ENCODE measurements at places on chromosomes 3 and 15.

DNA sequence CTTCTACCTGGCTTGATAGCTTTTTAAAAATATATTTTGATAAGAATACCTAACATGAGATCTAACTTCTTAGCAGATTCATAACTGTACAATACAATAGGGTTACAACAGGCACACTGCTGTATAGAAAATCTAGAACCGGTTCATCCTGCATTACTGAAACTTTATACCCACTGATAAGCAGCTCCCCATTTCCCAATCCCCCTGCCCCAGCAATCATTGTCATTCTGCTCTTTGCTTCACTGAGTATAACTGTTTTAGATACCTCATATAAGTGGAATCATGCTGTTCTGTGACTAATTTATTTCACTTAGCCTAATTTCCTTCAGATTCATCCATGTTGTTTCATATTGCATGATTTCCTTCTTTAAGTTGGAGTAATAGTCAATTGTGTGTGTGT is 906.0 kb downstream of the GBE1 start:
- no peak for DNase-seq

GRCh38 chr15:98350276-98350675 is 298.1 kb upstream of the IGF1R start:
- no peak for DNase-seq

DNA sequence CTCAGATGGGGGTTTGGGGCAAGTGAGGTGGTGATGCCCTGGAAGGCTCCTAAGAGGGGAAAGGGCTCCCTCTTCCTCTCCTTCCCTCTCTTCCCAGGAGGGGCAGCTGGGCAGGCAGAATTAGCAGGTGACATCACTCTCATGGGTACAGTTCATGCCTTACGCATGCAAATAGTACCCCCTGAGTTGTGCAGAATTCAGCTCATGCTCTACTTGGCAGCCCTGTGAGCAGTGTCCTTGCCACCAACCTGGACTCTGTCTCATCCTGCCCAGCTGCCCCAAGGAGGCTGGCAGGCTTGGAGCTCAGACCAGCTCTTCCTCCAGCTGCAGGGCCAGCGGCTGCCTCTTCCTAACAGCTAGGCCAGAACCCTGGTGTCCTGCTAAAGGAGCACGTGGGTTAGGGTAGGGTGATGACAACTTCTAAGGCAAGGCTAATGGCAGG is 3.3 kb downstream of the CHAC1 start:
- DNase-seq: no peak

GRCh38 chr3:101063401-101063800 is 70.2 kb upstream of the ABI3BP start:
- DNase-seq: no peak

- peak; percentile 55 for DNase-seq
These were observed 103.0 kb upstream of the ARHGEF26 start for GRCh38 chr3:154018100-154018696.

GRCh38 chr3:48532271-48532976 is 24.2 kb downstream of the PFKFB4 start:
- DNase-seq: no peak

GRCh38 chr3:118587037-118587741 is 447.5 kb downstream of the IGSF11 start:
- DNase-seq: no peak

DNA sequence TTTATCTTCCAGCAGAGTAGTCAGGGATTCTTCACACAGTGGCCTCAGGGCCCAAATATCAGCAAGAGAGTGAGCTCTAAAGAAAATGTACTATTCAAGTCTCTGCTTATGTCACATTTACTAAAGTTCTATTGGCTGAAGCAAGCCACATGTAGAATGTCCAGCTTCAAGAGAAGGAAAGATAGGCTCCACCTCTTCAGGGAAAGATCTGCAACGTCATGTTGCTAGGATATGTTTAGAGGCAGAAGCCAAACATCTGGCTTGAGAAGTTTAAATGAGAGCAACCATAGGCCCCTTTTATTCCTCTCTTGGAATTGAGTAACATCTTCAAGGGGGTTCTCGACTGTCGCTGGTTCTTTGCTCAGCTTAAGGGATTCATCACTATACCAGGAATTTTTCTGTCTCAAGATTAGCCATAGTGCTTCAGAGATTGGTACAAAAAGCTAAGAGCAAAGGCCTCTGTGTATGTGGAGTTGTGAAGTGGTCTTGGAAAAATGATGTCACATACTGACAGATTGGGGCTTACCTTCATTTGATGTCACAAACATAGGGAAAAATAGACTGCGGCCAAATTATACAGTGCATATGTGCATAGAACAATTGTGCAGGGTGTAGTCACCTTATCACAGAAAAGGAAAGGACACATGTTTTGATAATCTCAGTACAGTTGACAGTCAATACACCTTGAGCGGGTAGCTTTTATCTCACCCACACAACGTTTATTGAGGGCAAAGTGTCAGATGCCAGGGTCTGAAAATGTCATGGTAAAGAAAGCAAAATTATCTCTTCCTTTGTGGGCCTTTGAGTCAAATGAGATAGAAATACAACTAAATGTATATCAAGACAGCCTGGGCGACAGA is 11.3 kb upstream of the THRB start:
- no peak for DNase-seq

DNA sequence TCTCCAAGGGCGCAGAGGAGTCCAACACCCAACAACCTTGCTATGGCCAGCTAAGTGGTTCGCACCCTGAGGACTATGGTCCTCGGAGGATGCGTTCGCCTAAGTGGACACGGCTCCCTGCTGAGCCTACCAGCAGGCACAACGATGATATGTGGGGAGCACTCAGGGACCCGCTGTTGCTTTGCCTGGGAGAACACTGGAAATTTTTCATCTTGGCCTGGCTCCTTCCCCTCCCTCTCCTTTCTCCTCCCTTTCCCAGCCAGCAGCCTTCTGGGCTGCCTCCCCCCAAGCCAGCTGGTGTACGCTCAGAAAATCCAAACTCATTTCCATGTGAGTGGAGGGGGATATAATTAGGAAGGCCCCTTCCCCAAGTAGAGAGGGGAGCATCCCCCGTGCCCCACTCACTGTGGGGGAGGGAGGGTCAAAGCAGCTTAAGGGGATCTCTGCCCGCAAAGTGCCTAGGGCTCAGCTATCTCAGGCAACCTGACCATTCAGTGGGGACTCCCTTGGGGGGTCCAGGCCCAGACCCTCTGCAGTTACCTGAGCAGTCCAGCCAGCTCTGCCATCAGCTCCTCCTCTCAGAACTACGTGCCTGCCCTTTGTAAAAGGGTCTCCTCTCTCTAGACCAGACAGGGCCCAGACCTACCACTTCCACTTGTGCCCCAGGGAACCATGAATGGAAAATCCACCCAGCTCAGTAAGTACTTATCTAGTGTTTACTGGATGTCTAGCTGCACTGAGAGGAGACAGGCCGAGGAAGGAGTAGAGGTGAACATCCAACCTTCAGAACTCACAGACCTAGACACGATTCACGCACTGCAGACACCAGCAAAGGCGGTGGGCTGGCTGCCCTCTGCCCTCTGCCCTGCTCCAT is 742 bp upstream of the SEMA7A start:
- no peak for DNase-seq

GRCh38 chr15:57213862-57214261 is 162.4 kb upstream of the CGNL1 start:
- peak; percentile 59 for DNase-seq

DNA sequence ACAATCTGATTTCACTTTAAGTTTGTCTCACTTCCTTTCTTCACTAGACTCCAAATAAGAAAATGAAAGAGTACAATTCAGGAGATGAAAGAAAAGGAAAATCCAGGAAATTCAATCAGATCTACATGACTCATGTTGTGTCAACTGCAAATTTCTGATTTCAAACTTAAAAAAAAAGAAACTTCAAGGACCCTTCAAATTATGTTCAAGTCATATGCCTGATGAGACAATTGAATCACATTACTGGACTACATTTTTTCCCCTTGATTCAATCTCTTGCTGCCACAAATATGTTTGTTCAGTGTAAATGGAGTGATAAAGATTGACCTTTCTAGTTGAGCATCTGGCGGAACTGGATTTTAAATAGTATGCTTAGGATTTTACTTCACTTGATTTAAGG is 37.4 kb downstream of the FRMD5 start:
- DNase-seq: no peak

DNA sequence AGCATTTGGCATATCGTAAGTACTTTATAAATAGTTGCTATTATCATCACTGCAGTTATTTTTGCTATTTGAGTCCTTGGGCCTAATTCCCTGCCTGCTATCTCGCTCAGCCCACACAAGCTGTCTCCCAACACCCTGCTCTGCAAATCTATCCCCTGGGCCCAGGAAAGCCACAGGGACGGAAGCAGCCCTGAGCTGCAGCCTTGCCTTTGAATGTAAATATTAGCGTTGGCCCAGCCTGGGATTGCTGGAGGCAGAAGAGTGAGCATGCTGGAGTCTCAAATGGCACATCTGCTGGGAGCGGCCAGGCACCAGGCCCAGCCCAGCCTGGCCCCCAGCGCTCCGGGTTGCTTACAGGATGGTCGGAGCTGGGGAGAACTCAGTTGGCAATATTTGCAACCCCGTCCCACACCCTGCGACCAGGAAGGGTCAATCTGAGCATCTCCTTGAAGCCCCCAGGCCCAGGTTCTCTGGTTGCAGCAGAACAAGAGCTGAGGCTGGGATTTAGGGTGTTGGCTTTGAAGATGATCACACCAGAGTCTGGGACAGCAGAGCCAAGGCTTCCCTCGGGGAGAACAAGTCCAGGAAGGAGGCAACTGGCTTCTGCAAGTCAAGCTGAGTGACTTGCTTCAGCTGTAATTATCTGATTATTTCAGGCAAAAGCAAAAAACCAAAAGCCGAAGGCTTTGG is 529.6 kb downstream of the SHQ1 start:
- no peak for DNase-seq

- no peak for DNase-seq
These were observed 22.5 kb downstream of the ALS2CL start for GRCh38 chr3:46670891-46671427.

DNA sequence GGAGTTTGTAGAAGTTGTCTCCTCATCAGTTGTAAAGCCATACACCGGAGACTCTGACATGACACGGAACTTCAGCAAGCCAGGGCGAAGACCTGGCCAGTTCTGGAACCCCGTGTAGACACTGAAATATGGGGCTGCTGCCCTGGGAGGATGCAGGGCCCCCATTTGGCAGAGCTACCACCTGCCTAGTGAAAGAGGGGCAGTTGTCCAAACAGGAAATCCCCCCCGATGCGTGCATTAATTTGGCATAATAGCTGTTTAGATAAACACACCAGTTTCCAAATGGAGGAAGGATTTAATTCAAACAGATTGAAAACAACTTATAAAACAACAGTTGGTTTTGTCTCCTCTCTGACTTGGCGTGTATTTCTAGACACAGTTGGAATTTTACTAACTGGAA is 357.2 kb downstream of the GABRG3 start:
- no peak for DNase-seq

DNA sequence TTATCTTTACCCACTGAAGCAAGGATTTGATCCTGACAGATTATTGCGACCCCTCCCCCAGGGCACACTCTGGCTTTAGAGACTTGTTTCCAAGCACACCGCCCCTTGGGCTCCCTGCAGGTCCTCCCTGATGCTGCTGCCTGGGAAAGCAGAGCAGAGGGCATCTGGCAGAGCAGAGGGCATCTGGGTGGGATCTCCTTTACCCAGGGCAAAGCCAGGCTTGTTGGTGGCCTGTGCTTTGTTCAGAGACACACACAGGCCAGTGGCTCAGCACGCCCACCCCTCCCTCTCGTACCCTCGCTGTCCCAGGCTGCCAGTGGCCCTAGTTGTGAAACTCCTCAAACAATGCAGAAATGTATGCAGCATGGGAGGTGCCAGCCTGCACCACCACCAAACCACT is 4.8 kb downstream of the KLF13 start:
- DNase-seq: peak; percentile 32

- no peak for DNase-seq
These were observed 25.2 kb downstream of the CCNL1 start for GRCh38 chr3:157134620-157135191.

- no peak for DNase-seq
These were observed 287.8 kb downstream of the FAM43A start for GRCh38 chr3:194973366-194974000.

GRCh38 chr15:48355377-48355776 is 24.1 kb downstream of the DUT start:
- DNase-seq: peak; percentile 20

- no peak for DNase-seq
These were observed 309.1 kb downstream of the TUSC7 start for GRCh38 chr3:117018655-117019054.

GRCh38 chr3:171770689-171771620 is 39.3 kb downstream of the PLD1 start:
- peak; percentile 82 for DNase-seq

- peak; percentile 89 for DNase-seq
These were observed 5.8 kb upstream of the CCR3 start for GRCh38 chr3:46236294-46237054.

DNA sequence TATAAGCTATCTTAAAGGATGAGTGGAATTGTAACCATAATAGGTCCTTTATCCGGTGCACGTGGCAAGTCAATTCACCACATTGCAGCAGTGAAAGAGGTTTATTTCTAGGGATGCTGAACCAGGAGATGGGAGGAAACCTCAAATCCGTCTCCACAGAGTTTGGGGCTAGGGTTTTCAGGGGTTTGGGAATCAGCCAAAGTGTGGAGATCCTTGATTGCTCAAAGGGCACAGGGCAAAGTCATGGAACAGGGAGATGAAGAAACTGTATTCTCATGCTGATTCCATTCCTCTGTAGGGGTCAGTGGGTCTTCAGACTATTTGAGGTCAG is 7.2 kb upstream of the RAF1 start:
- DNase-seq: no peak

GRCh38 chr3:97736928-97737327 is 27.6 kb upstream of the ARL6 start:
- DNase-seq: no peak

DNA sequence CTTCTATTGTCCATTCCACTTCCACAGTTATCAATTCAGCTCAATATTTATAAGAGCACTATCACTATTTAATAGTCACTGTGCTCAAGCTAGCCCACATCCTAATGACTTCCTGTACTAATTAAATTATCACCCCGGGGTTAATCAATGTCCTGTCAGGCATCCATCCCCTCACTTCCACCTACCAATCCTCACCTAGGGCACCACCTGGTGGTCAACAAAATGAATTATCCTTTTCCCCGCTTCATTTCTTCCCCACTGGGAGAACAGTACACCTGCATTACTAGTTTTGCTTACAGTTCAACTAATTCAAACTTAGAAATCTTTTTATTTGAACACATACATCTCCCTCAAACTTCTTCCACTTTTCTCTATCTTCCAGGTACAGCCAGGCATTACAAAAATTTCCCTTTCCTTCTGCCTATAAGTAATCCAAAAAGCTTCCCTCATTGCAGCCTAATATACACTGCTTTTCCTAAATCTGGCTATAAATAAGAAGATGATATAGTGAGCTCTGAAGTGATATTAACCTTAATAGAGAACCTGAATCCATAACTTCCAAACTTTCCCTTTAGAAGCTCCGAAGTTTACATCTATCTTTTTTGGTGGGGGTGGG is 68.5 kb downstream of the TMCC1 start:
- peak; percentile 72 for DNase-seq

- DNase-seq: no peak
These were observed 344.0 kb upstream of the PROK2 start for GRCh38 chr3:72128921-72129320.

DNA sequence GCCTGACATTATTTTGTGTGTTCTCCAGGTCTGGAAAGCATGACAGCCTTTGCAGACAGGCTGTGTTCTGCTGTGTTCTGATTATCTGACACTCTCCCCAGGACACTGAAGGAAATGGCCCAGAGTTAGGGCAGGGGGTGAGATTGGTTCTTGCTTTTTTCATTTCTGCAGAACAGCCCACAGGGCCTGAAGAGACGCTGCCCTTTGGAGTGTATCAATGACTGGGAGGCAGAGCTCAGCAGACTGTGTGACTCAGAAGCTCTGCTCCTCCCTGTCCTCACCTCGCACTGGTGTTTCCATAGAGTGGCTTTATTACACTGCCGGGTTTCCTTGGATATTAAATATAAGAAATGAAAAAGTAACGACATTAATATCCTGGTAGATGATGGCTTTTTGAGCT is 523.6 kb downstream of the NTRK3 start:
- no peak for DNase-seq
